Stimulated activated CD4-positive, alpha-beta T cell treated with anti-CD3 and anti-CD28 coated beads, Interleukin-1b, Interleukin-23, amount 100 ng/mL, for 48 hours (primary cell): ENCODE measurements at places on chromosomes 1 and 21.

- DNase-seq: no peak
These were observed 14.1 kb downstream of the TTC3 start for GRCh38 chr21:37087188-37087587.

- no peak for DNase-seq
These were observed 2.6 kb upstream of the UQCRHL start for GRCh38 chr1:15810073-15810472.

DNA sequence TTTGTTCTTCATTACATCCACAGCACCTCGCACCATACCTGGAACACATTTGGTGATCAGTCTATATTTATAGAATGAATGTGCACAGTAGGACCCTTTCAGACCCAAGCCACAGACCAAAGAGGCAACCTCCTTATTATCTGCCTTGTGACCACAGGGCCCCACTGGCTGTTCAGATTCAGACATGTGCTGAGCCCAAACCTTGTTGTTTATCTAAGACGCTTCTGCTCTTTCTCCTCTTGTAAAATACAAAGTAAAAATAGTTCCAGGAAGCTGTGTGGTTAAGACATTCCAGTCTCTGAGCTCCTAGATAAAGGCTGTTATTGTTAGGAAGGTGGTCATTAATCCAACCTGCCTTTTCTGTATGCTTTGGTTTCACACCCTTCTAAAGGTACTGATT lies 3.6 kb upstream of the SCMH1 start:
- no peak for DNase-seq

DNA sequence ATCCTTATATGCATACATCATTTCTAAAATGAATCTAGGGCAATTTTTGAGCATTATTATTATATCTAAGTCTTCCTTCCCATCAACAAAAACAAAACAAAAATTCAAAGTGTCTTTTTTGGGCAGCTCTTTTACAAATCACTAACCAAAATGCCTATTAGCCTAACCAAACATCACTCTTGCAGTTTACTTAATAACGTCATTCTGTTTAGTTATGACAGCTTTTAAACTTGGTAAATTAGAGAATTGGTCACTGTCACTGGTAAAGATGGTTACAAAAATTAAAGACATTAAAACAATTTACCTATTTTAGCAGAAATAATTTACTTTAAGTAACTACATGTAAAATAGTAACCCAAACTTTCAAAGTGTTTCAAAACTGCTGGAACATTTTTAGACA lies 2.8 kb downstream of the ARHGAP29 start:
- no peak for DNase-seq

DNA sequence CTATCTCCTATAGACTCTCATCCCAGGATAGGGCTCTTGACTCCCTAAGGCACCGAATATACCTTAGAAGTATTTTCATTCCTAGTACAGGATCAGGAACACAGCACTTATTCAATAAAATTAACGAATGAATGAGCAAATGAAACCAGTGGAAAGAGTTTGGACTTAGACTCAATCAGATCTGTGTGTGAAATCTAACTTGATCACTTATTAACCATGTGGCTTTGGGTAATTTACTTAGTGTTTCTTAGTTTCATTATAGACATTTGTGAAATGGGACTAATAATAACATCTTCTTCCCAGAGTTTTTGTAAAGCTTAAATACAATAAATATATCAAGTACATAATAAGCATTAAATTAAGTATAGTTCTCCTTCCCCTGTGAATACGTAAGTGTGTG lies 230.1 kb downstream of the ADGRL2 start:
- DNase-seq: no peak

- no peak for DNase-seq
These were observed 58.4 kb downstream of the SAMSN1 start for GRCh38 chr21:14487490-14488432.

DNA sequence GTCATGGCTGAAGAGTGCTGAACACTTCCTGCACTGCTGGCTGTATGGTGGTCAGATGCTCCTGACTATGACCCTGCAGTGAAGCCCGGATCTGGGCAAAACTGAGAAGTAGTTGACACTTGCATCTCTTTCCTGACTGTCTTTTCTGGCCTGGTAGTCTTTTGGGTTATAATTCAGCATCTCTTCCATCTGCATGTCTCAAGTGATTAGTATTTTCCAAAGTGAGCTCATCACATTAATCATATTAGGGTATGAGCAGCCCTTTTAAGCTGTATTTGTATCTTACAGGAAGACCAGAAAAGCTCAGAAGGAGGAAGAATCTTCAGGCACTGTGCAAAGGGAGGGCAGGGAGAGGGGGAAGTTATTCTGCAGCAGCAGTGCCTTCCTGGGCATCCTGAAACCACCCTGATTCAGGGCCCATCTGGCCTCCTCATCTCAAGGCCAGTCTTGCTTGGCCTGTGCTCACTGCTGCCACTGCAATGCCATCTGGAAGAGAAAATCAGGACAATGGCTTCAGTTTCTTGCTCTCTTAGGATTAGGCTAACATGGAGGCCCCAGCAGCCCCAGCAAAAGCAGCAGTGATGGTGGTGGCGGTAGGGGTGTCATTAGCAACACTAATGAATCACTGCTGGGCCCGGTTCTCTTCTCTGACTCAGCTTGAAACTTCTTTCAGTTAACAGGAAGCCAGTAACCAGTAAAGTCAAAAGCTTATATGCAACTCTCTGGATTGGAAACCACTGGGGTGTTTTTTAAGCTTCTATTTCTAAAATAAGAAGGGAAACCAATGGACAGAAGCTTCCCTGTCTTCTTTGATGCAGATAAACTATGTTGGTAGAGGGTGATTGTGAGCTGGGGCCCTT lies 63.3 kb upstream of the WDR26 start:
- DNase-seq: peak; percentile 86

DNA sequence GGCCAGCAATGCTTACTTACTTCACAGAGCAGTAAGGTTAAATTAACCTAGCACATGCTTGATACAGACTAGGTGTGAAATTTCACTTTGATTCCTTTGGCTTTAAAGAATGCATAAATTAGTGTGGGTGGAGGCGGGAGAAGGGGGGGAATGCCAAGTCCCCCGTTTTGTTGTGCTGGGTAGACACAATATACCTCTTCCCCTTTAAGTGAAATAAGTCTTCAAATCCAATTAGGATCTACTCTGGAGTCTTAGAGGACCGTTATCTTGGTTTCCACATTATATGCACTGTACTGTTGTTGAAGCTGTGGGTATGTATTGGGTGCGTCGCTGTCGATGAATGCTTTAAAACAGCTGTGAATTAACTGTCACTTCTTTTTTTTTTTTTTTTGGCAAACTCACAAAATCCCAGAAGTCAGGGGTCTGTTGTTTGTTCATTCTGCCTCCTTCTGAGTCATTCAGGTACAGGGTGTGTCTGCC lies 1.6 kb upstream of the S1PR1 start:
- DNase-seq: peak; percentile 42

DNA sequence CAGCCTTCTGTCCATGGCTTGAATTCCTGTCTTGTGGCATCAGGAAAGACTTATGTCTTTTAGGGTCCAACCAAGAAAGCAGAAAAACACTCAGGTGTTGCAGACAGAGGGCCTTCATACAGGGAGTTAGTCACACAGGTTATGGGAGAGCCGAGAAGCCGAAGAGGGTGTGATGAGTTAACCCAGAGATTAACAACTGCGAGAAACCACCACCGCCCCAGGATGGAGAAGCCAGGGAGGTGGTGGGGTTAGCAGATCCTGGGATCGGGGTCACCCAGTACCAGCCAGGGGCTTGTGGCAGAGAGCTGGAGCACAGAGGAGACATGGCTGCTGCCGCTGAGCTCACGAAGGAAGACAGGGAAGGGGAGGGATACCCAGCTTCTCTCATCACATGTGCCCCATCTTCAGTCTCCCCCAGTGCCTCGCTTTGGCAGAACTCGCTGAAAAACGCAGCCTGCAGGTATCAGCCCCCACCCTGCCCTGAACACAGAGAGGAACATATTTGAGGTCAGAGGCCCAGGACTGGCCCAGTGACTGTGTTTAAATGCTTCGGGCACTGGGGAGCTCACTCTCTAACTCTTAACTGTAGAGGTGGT lies 58.7 kb downstream of the RUNX3 start:
- no peak for DNase-seq

- no peak for DNase-seq
These were observed 104.0 kb downstream of the EIF4G3 start for GRCh38 chr1:21072721-21073120.
